Left renal pelvis (tissue), 4 donors: ENCODE measurements at places on chromosomes 5 and 9.

GRCh38 chr9:96015876-96016686 lies 140.6 kb downstream of the ERCC6L2 start:
- DNase-seq = no peak

DNA sequence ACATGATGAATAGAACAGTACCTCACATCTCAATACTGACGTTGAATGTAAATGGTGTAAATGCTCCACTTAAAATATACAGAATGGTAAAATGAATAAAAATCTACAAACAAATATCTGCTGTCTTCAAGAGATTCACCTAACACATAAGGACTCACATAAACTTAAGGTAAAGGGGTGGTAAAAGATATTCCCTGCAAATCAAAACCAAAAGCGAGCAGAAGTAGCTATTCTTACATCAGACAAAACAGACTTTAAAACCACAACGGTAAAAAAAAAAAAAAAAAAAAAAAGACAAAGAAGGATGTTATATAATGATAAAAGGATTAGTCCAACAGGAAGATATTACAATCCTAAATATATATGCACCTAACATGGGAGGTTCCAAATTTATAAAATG lies 214.0 kb upstream of the MAST4 start:
- no peak for DNase-seq

DNA sequence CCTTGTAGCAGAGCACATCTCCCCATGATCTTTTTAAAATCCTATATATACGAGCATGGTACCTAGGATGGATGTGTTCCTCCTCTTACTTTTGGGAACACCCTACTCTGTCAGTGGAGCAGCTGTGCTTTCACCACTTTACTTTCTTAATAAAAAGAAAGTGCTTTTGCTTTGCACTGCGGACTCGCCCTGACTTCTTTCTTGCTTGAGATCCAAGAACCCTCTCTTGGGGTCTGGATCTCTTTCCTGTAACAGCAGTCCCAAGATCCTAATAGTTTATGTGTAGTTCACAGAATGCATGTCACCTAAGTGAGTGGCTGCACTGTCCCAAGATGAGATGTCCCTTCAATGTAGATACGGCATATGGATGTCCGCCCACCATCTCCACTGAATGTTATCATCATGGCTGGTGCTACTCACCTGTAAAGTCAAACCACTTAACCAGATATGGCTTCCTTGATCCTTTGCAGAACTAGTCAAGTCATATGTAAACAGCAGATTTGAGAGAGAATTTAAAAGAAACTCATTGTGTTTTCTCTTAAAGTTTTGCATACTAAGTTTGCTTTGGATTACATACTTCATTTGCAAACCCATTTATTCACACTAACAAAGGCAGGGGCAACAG lies 1.9 kb downstream of the FGF1 start:
- DNase-seq = no peak

GRCh38 chr9:12708562-12709298 lies 15.5 kb downstream of the TYRP1 start:
- DNase-seq = no peak

- DNase-seq = no peak
Measured at GRCh38 chr9:70557661-70558369, 143.4 kb upstream of the KLF9 start.

GRCh38 chr9:69675563-69675962 lies 3.4 kb upstream of the APBA1 start:
- no peak for DNase-seq

DNA sequence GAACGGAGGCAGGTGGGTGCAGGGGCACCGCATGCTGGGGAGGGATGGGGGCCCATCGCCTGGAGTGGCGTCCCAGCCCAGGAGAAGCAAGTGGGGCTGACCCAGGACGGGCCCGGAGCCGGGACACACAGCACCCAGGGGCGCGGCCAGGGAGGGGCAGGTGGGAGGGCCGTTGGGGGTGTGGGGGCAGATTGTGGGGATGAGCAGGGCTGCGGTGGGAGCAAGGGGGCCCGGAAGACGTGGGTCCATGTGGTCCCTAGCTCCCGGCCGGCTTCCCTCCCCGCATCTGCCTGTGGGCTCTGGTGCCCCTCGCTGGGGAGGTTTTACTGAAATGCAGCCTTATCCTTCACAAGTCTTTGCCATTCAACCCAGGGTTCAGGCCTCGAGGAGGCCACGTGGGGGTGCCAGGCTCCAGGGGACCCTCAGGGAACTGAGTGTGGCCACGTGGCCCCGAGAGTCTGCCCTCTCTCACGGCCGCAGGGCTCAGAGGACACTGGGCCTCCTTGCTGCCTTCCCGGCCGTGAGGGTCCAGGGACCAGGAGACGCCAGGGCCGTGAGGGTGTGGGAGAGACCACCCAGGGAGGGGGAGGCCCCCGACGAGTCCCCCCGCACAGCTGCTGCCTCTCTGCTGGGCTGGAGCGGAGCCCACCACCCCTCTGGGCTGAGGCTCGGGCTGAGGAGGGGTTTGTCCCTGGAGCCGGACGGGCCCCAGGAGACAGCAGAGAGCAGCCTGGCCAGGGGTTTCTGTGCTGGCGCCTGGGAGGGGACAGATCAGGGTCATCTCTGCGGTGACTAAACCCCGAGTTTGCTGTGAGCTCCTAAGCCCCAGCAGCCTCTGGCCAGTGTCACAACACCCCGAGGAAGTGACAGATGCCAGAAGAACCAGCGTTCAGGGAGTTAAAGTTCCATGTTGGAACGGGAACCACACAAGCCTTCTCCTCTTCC lies 35.2 kb downstream of the SLC9A3 start:
- DNase-seq = no peak

DNA sequence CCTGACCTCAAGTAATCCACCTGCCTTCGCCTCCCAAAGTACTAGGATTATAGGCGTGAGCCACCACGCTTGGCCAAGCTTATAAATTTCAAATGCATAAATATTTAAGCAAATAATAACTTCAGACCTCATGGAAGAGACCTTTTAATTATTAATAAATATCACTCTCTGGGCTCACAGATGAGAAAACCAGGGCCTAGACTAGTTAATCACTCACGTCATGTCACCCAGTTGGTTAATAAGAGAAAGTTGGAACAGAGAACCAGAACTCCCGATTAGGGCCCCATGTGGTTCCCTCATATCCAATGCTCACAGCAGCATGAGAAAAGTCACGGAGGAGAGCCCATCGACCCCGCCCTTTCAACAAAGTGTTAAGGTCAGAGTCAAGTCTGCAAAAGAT lies 79.3 kb downstream of the EPB41L4A start:
- no peak for DNase-seq

DNA sequence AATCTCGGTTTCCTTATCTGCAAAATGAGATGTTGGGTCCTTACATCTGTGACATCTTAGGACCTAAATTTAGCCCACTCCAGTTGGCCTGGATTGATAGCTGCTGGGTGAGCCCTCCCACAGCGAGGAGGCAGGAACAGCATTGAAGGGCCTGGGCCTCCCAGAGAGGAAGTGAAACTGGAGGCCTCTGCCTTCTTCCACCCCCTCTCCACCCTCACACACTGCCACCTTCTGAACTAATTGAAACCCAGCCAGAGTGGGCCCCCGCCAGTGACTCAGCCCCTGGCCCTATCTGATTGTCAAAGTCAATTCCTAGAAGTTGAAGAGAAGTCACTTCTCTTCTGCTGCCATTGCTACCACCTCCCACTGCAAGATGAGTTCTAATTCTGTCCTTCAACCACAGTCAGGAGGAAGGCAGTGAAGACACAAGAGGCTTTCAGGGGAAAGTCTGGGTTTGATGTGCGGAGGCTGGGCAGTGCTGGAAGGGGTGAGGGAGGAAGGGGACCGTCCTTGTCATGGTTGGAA lies 55.2 kb upstream of the NEK6 start:
- DNase-seq = no peak

DNA sequence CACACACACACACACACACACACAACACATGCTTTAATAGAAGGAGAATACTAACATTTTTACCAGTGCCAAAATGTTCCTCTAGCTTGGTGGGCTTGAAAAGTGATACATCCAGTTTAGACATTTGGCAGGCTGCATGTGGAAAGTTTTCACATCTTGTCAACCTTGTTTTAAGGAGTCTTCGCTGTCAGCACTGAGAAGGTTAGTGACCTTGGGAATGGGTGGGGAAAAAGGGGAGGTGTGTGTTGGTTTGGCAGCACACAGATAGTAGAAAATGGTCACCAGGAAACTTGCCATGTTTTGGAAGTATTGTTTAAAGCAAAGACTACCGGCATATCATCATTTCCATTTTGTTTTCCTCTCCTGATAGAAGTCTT lies 346.5 kb upstream of the ADAMTSL1 start:
- no peak for DNase-seq

- no peak for DNase-seq
Measured at GRCh38 chr5:145157841-145158240, 677.3 kb downstream of the PRELID2 start.

- DNase-seq = no peak
Measured at GRCh38 chr5:80959768-80960442, at the start of gene RASGRF2. RASGRF2 (plus strand) TSS chr5:80960363; CDS start chr5:80960739, 376 bp downstream.

DNA sequence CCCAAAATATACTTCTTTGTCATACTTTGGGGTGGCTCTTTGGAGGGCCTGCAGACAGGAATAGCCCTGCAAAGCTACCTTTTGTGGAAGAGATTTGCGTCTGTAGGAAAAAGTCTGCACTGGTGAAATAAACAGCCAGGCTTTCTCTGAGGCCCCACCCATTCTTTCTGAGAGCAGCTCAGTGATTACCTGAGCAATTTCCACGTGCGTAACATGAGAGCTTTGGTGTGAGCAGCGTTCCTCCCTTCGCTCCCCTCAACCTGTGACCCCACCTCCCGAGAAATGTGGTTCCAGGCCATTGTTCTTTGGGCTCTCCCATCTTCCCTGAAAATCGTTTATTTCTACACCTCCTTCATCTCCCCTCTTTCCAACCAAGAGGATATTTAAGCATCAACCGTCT lies 23.8 kb upstream of the FBP1 start:
- DNase-seq = no peak

DNA sequence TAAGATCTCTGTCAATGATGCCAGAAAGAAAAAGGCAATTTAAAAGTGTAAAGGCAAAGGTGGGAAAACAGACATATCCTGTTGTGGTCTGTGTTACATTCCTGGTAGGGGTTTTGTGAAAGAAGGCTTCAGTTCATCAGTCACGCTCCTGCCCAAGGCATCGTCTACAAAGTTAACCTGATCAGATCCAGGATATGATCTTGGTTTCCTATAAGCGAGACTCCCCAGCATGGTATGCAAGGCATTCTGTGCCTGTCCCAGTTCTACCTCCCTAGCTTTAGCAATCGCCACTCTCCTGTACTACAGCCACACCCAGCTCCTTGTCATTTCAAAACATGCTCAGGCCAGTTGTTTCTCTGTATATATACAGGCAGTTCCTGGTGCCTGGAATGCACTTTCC lies 58.0 kb upstream of the PTPN3 start:
- no peak for DNase-seq

GRCh38 chr5:82004511-82004910 lies 32.7 kb downstream of the ATG10 start:
- no peak for DNase-seq

- DNase-seq = no peak
Measured at GRCh38 chr9:78189001-78189400, 46.9 kb upstream of the CEP78 start.

DNA sequence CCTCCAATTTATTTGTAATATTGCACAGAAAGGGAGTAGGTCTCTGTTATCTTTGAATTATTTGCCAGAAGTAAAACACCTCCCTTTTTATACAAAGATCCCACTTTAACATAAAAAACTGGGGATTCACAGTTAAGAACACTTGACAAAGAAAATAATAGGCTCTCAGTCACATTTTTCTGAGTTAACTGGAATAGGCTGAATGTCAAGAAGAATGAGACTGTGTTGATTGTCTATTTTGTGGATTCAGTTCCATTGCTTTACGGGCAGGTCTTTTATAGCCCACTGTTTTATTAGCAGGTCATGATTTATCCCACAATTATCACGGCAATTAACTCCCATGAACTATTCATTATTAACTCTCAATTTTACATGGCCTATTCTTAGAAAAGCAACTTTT lies 427.4 kb downstream of the CTNND2 start:
- no peak for DNase-seq

DNA sequence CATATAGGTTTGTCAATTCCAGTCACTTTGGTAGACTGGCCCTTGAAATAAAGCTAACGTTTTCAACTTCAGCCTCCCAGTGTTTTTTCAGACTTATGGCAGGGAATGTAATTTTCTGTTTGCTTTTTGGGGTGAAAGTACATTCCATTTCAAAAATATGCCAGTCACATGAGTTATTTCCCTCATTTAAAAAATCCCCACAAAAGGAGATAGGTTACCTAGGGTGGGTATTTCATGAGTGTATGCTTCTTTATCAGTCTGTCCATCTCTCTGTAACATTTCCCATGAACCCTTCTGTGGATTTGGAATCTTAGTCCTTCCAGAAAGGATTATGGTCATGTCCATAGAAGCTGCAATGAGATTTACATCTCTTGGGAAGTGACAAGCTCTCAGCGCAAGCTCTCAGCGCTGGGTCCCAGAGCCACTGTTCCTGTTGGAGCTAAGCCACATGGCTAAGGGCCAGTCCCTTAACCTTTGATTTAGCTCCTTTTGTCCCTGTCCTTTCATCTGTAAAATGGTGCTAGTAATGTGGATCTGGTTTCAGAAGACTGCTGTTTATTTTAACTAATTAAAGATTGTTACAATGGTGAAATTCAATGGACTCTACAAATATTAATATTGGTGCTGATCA lies 294.9 kb downstream of the NR3C1 start:
- DNase-seq = no peak

GRCh38 chr5:66660396-66660795 lies 64.2 kb downstream of the MAST4 start:
- no peak for DNase-seq

GRCh38 chr5:111606194-111606593 lies 93.9 kb upstream of the STARD4 start:
- DNase-seq = no peak

- DNase-seq = no peak
Measured at GRCh38 chr5:122924203-122924602, 78.8 kb downstream of the SNX24 start.

DNA sequence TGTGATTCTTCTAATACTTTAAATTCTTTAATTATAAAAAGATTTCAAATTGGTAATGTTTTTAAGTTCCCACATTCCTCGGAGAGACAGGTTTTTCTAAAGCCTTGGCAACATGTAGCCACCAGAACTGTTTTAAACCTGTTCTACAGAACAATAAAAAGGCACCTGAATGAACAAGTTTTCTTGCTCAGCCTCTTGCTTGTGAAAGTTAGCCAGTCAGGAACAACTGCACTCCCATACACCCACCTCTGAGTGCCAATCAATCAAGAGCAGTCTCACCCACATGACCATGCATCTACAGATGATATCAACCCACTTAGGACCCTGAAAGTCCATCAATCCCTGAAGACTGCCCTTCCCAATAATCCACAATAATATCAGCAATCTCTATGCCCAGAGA lies 62.3 kb downstream of the AP3B1 start:
- DNase-seq = no peak

DNA sequence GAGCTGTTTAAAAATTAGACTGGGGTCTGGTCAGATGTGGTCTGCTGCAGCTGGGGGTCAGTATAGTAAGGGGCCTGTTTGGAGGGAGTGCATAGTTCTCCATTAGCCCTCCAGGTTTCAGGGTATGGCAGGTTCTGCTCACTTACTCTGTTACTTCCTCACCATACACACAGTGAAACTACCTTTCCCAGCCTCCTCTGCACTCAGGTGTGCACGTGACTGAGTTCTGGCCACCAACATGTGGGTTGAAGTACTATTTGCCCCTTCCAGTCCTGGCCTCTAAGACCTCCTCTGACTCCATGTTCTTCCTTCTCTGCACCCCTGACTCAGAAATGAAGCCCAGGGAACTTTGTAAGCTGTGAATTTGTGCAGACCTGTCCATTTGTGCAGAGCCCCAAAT lies 190.5 kb upstream of the CLINT1 start:
- no peak for DNase-seq

GRCh38 chr5:103375863-103376591 lies 117.5 kb downstream of the MACIR start:
- DNase-seq = no peak
